ENCODE measurements at places on chromosomes 5 and 9.

- no peak for DNase-seq
Measured at GRCh38 chr5:162514116-162514515, 446.5 kb downstream of the GABRG2 start.

- no peak for DNase-seq
Measured at GRCh38 chr9:132827366-132827765, 50.7 kb downstream of the AK8 start.

GRCh38 chr5:11302663-11303062 is 541.6 kb upstream of the DAP start:
- no peak for DNase-seq

- no peak for DNase-seq
Measured at GRCh38 chr9:22529426-22530199, 83.0 kb downstream of the DMRTA1 start.

GRCh38 chr9:7094052-7094451 is 336.3 kb downstream of the KDM4C start:
- DNase-seq: no peak

- DNase-seq: peak; percentile 67
Measured at GRCh38 chr5:180605554-180606214, 14.4 kb upstream of the SCGB3A1 start.

DNA sequence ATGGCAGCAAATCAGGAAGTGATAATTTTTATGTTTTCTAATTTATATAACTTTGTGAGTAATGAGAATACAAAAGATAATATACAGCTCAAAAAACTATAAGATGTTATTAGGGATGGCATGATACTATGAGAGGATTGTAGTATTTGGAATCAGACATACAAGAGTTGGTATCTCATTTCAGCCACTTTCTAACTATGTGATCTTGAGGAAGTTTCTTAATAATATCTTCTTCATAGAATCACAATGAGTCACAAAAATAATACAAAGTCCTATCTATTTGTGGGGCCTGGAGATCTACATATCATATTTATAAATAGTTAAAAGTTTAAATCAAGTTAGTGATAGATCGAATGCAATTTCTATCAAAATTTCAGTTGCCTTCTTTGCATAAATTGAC is 23.7 kb upstream of the TMED7 start:
- no peak for DNase-seq

GRCh38 chr5:176429972-176430371 is 13.6 kb upstream of the CLTB start:
- peak; percentile 52 for DNase-seq

DNA sequence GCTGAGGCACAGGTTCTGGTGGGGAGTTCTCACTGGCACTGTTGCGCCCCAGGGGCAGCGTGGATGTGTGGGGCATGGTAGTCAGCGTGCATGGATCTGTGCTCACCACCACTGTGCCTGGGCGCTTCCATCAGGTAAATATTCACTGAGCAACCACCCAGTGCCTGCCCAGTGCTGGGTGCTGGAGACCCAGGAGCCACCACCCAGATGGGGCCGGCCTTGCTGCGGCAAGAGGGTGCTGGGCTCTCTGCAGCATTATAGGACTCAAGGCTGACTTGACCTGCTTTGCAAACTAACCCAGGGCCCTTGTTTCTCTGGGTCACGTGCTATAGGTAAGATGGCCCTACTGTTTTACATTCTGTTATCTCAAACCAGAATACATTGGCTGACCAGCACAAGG is 60.5 kb downstream of the DAP start:
- DNase-seq: no peak

DNA sequence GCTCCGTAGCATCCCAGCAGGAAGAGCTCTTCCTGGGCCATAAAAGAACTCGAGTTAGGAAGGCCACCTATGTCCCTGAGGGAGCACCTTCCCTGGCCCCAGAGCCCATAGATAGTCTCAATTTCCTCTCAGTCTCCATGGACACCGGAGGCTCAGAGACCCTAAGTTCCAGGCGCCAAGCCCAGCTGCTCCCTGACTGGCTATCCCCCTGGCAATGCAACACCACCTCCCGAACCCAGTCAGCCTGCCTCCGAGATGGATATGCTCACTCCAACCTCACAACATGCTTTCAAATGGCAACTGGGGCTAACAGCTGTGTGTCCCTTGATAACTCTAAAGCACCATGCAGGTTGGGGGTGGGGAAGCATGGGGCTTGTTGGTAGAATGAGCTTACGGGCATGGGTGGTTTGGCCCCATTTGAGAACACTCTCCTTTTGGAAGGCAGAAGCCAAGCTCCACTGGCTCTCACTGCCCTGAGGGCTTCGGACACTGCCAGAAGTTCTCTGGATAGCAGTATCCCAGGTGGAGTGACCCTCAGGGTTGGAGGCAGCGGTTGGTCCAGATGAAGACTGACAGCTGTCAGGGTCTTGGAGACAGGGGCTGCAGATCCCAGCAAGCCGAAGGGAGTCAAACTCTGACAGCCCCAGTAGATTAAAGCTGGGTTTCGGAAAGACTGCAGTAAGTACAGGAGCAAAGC is 165.3 kb downstream of the PAX5 start:
- no peak for DNase-seq

- no peak for DNase-seq
Measured at GRCh38 chr9:113608082-113608685, 144.7 kb downstream of the RGS3 start.

DNA sequence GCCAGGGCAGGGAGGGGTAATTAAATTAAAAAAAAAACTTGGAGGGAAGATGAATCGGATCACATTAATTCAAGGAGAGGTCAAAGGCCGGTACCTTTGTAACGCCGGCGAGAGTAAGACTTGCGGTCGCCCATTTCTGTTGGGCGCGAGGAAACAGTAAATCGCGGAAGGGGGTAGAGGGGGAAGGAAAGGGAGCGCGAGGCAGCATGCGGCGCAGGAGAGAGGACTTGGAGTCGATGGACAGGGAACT is 324 bp upstream of the RGMB start:
- no peak for DNase-seq

- no peak for DNase-seq
Measured at GRCh38 chr5:18329328-18329727, 695.1 kb downstream of the TAF11L14 start.

DNA sequence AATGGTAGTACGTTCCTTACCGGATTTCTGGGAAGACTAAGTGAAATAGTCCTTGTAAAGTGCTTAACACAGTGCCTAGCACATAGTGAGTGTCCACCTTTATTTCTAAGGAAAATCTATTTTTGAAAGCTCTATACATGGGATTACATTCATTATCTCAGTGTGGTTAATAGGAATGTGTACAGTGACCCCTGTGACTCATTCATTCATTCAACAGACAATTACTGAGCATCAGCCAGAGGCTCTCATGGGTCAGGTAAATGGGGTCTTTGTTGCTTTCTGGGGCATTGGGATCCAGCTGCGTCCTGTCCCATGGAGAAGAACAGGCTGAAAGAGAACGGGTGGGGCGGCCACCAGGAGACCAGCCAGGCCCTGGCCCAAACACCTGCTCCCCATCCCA is 226.2 kb upstream of the TBC1D2 start:
- no peak for DNase-seq

DNA sequence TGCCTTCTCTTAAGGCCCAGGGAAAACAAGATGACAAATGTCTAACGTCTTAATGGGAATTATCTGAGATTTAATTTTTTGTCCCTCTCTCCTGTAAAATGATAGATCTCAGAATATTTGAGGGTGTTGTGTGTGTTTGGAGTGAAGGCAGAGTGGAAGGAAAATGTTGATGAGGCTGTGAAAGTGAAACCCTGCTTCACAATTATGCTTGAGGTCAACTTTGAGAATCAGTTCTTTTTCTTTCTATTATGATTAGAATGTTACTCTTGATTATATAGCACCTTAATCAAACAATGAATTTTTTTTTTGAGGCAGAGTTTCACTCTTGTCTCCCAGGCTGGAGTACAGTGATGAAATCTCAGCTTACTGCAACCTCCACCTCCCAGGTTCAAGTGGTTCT is 5.5 kb upstream of the LOX start:
- DNase-seq: no peak

- DNase-seq: no peak
Measured at GRCh38 chr5:80600943-80601693, 31.0 kb upstream of the ANKRD34B start.

GRCh38 chr9:83919111-83919510 is 2.1 kb downstream of the KIF27 start:
- DNase-seq: no peak

DNA sequence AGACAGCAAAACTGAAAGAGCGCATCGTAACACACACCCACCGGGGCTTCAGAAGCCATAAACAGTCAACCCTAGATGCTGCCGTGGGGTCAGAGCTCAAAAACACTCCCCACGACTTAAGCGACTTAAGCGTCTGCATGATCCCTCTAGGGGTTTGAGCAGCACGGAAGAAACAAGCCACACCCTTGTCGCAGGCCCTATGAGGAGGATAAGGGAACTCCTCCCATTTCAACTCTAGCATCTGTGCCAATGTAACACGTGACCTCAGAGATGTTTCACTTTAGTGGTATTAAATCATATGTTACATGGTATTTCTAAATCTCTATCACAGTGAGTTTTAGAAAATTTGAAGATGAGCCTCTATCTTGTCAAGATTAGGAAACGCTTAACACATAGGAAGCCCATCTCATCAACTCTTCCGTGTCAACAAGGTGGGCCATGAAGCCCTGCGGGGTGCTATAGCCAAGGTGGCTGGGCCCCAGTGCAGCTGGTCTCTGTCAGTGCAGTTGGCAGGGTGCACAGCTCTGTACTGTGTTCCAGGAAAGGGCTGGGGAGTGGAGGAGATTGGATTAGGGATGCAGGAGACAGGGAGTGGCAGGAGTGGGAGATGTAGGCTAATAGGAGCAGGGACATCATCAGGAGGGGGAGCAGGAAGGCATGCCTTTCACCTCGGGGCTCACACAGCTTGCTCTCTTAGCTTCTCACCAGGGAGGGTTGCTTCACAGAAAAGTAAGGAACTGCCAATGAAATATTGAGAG is 33.1 kb downstream of the ZCCHC9 start:
- no peak for DNase-seq

- DNase-seq: no peak
Measured at GRCh38 chr5:150469718-150470469, 20.4 kb upstream of the RPS14 start.

GRCh38 chr9:71368157-71368556 is 246.7 kb upstream of the TRPM3 start:
- DNase-seq: no peak

DNA sequence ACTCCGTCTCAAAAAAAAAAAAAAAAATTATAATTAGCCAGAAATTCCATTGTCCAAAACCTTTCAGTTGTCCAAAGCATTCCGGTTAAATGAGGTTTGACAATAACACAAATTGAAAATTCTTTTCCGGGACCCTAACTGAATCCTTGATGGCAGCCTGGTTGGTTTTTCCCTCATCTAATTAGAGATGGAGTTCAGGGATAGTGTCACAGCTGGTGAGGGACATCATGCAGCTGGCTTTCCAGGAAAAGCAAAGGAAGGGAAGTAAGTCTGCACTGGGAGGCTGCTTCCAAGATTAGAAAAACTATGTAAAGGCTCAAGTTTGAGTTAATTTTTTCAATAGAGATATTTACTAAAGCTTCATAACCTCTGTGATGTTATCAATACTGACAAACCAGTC is 195.4 kb downstream of the ADAMTS12 start:
- DNase-seq: no peak

GRCh38 chr5:176620333-176620981 is 9.9 kb downstream of the SNCB start:
- DNase-seq: no peak

DNA sequence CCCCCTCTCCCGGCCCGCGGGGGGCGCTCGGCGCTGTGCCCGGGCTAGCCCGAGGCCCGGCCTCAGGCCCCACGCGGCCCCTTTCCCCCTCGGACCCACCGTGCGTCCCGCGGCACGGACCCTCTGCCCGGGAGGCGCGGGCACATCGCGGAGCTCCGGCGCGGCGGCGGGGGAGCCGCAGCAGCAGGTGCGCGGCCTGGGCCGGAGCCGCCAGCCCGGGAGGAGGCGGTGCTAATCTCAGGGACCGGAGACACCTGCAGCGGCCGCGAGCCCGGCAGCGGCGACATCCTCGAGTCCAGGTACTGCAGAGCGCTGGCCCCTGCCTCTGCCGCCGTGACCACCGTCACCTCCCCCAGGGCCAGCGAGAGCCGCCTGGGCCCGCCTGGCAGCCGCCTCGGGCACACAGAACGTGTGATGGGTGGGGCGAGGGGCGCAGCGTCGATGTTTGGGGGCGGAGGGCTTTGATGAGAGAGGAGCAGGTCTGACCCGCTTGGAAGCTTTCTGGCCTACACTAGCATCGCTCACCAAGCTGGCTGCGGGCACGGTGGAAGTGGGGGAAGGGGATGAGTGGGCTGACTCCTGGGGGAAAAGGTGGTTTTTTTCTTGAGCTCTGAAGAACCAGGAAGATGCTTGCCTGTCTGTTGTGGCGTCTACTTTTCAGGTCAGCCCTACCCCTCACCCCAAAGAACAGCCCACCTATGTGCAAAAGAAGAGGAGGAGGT is 524 bp downstream of the CYFIP2 start:
- DNase-seq: peak; percentile 75

- no peak for DNase-seq
Measured at GRCh38 chr9:96040591-96041461, 165.3 kb downstream of the ERCC6L2 start.

- DNase-seq: no peak
Measured at GRCh38 chr5:78667461-78668103, 19.0 kb upstream of the LHFPL2 start.

GRCh38 chr5:93596676-93597490 is 13.9 kb downstream of the NR2F1 start:
- peak; percentile 3 for DNase-seq

DNA sequence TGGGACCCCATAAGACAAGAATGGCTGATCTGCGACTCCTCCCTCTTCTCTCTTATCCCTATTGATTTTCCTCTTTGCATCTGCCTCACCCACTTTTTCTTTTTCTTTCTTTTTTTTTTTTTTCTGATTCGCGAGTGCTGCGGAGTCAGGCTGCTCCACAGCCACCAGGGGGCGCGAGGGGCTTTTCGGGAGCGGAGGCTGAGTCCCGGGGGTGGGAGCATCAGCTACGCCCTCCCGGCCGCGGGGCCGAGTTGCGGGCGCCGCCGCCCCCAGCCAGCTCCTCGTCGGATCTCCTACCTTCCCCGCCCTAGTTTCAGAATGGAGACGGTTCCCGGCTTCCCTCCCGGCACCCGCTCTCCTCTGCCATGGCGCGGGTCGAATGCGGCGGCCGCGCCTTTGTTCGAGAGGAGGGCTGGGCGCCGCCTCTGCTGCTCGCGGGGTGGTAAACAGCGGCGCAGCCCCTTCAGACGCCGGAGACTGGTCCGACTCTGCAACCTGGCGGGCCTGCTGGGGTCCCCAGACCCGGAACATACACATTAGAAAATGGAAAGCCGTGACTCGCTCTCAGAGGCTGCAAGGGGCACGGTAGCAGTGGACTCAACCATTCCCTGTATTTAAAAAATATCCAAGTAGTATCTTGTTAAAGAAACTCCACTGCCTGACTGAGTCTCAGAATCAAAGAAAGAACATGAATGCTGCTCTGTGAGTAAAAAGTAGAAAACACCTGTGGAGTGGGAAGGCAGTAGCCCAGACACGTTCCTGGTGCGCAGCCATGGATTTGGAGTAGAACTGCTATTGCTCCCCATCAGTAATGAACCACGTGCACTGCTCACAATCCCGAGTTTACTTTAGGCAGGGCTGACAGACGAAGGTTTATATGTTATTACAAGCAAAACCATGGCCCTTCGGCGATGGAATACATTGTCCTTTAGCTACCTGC is 55.7 kb downstream of the DPYSL3 start:
- DNase-seq: peak; percentile 77

- DNase-seq: no peak
Measured at GRCh38 chr5:2007496-2007877, 124.8 kb upstream of the IRX4 start.
